ENCODE measurements at places on chromosomes 6 and 20.
A peak's percentile ranks its signal among the peaks of the same experiment; 100 is the strongest.

GRCh38 chr6:36729161-36729524, 31.5 kb downstream of the RAB44 start:
- no peak for DNase-seq

- peak; percentile 54 for DNase-seq
Measured at GRCh38 chr20:18904192-18904591, 90.6 kb downstream of the SCP2D1 start.

DNA sequence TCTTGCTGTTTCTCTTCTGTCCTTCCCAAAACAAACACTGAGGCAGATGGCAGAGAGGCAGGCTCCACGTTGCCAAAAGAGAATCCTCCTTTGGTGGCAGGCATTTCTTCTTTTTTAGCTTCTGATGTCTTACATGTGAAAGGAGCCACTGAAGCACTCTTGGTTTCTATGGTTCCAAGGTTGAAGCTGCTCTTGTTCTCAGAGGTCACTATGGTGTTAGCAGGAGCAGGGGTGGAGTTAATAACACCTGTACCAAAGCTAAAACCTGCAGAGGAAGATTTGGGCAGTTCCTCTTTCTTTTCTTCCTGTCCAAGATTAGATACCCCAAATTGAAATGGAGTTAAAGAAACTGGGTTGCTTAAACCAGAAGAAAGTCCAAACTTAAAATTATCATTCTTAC, 28.8 kb downstream of the FAM8A1 start:
- no peak for DNase-seq

GRCh38 chr20:47724396-47724795, 60.9 kb downstream of the SULF2 start:
- DNase-seq = no peak

DNA sequence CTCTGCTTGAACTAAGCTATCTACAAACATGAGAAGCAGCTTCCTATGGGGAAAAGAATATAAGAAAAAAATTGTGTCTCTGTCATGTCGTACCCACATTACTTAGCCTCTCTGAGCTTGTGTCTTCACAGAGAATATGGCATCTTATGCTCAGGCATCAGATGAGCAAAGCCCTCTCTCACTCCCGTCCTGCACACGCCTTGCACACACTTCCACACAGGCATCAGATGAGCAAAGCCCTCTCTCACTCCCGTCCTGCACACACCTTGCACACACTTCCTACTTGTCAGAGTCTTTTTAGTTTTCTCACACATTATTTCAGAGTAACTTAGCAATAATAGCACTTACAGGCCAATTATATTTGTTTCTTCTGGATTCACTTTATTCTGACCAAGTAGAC, 79.0 kb upstream of the DUSP22 start:
- no peak for DNase-seq

GRCh38 chr6:6491761-6492160, 96.8 kb upstream of the LY86 start:
- DNase-seq = no peak

DNA sequence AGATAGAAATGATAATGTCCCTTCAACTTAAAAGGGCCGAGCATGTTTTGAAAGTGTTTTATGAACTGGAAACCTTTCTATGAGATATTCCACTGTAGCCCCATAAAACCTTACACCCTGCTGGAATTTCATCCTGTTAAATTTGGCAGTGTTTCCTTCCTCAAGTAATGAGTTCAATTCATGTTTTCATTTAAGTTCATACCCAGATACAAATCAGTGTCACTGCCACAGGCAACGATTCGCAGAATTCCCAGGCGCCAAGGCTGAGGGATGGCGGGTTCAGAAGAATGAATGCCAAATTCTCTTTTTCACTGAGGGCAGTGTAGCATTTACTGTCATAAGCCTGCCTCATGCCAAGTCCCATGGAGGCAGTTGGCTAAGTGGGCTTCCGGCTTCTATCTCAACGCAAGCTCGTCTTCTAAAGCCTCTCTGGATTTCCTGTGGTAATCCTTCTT, 511.8 kb upstream of the ID4 start:
- no peak for DNase-seq

- DNase-seq = no peak
Measured at GRCh38 chr20:6074145-6074561, 20.3 kb upstream of the LRRN4 start.

GRCh38 chr6:23003671-23004467, 434.5 kb downstream of the HDGFL1 start:
- no peak for DNase-seq

GRCh38 chr6:157708239-157708638, 114.8 kb upstream of the SNX9 start:
- no peak for DNase-seq

DNA sequence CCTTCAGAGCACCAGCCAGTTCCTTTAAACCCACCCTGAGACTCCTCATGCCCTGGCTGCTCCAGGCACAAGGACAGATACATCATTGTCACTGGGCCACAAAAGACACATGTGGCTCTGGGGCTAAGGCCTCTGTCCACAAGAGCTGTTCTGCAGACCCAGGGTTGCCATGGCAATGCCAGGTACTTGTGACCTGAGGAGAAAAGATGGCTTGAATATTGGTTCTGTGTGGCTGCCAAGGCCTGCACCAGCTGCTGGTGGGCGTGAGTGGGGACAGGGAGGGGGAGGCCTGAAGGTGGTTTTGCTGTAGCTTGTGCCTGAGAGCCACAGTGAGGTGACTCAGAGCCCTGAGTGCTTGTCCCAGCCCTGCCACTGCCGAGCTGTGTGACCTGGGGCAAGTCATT, 31.8 kb downstream of the SAYSD1 start:
- no peak for DNase-seq

DNA sequence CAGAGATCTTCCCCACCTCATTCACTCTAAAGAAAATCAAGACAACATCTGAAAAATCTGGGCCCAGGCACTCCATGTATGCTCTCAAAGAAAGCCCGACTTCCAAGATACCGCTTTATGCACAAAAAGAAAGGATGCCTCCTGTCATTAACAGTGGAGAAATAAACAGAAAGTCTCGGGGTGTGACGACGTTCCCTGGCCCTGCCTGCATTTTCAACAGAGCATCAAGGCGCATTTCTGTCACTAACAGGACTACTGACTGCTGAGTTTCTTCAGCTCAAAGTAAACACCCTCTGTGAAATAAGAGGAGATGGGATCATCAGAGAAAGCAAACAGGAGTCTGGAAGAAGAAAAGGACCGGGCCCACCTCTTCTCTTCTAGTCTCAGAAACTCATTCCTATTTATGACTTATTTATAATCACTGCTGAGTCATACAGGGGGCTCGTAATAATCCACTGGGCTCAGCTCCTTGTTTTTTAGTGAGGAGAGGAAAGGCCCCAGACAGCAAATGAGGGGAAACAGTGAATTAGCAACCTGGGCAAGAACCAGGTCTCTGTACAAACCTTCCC, 99.7 kb downstream of the ZMYND8 start:
- DNase-seq = no peak

DNA sequence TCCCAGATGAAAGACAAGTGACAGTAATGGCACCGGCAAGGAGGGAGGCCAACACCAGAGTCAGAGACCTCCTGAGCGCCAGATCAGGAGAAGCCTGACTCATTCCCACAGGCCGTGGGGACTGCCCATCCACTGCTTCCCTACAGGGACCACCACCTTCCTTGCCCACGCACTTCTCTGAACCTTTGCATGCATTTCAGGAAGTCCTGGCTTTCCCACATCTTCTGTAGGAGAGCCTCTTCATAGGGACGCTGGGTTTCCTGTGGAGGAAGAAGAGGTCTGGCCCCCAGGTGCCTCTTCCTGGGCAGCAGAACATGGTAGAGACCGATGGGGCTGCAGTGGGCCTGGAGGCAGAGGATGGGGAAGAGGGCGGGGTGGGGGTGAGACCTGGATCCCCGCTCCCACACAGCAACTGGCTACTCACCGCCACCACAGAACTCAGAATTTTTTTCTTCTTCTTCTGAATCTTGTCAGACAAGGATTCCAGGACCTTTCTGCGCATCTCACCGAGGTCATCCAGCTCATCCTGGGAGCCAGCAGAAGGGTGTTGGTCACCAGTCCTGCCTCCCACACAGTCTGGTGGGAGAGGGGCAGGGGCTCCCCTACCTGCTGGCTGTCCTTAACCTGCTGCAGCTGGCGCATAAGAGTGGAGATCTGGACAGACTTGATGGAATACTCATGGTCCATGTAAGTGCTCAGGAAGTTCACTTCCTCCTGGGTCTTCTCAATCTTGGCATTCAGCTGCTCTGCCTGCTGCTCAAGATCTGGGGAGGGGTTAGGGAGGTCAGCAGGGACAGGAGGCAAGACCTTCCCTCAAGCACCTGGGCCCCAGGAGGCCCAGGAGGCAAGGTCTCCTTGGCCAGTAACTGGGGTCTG, 13.7 kb downstream of the C20orf96 start:
- DNase-seq = peak; percentile 77

GRCh38 chr20:50085481-50086365, 27.2 kb downstream of the UBE2V1 start:
- no peak for DNase-seq

- no peak for DNase-seq
Measured at GRCh38 chr20:10805764-10806163, 132.0 kb upstream of the JAG1 start.

DNA sequence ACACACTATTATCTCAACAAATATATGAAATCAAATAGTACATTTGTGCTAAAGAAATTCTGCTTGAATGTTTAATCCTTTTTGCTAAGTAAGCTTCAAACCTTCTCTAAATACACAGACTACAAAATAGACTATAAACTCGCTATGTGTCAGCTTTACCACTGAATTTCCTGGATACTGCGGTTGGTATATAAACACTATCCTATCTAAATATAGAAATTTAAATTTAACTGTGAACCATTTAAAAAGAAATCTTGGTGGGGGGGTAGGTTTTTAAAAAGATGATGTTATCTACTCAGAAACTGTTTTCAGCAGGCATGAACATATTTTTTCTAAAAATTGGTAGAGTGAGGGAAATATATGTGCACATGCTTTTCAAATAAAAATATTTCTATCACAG, 306.5 kb upstream of the RUNX2 start:
- DNase-seq = no peak

DNA sequence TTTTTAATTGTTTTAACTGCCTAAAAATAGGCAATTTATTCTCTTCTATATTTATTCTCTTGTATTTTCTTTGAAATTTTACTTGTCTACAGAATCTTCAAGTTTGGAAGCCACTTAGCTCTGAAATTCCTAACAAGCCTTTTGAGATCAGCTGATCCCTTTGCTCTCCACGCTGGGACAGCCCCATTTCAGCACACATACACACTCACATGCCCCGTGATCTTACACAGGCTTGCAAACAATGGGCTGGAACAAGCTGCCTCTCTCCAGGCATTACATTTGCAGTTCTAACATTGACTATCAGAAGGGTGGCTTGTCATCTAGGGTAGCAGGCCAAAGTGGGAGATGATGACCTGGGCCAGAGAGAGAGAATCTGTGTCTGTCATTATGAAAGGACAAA, 62.1 kb upstream of the RAB32 start:
- DNase-seq = no peak

DNA sequence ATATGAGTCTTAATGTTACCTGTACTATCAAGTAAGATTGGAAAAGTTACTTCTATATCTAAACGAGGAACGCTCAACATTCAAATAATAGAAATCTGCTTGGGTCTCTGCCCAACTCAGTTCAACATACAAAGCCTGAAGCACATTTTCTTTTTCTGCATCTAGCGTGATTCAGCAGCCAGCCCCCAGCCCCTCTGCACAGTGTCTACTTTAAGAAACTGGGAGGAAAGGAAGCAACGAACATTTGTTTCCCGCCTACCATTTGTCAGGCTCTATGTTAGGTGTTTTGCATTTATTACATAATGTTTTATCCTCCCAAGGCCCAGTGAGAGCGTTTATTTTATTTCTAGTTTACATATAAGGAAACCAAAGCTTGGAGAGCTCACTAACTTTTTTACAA, 17.3 kb downstream of the PHACTR1 start:
- no peak for DNase-seq

GRCh38 chr20:63343460-63344445, 17.4 kb downstream of the CHRNA4 start:
- DNase-seq = no peak

DNA sequence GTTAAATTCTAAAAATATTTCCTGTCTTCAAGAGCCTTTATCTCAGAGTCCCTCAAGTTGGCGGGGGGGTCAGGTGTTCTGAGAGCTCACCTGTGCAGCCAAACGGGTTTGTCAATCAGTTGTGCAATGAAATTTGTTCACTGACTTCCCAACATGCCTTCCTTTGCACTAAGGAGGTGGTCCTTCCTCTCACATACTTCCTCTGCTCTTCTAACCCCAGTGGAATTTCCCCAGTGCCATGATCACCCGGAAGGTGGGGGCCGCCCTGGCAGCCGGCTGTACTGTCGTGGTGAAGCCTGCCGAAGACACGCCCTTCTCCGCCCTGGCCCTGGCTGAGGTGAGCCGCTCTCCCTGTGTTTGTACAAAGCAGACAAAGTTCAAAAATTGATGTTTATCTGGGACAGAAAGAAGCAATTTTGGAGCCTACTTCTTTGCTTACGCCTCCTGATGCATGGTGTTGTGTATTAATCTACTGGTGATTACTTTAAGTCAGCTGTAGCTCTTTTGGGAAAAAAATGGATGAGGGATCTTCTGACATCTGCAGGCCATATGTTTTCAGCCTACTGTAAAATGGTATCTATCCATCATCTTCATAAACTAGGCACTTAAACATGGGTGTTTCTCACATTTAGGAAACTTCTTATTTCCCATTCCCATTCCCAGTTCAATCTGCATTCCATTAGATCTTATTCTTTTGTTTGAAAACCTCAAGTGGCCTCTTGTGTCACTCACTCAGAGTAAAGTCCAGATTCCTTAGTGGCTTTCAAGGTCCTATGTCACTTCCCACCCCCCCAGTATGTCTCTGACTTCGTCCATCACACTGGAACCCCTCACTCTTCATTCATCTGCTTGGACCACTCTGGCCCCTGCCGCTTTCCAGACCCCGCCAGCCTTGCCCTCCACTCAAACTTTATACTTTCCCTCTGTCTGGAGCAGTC, 10.1 kb downstream of the ALDH5A1 start:
- DNase-seq = no peak

DNA sequence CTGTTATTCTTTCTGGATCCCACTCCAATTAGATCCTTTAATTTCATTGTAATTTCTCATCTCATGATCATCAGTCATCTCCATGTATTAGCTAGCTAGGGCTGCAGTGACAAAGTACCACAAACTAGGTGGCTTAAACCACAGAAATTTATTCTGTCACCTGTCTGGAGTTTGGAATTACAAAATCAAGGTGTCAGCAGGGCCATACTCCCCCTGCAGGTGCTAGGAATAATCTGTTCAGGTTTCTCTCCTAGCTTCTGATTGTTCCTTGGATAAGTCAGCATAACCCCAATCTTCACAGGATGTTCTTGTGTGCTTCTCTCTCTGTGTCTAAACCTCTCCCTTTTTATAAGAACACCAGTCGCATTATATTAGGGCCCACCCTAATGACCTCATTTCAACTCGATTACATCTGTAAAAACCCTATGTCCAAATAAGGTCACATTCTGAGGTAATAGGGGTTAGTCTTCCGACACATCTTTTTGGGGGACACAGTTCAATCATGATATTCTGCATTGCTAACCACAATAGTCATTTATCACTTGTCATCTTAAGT, 40.5 kb downstream of the BEND6 start:
- no peak for DNase-seq

DNA sequence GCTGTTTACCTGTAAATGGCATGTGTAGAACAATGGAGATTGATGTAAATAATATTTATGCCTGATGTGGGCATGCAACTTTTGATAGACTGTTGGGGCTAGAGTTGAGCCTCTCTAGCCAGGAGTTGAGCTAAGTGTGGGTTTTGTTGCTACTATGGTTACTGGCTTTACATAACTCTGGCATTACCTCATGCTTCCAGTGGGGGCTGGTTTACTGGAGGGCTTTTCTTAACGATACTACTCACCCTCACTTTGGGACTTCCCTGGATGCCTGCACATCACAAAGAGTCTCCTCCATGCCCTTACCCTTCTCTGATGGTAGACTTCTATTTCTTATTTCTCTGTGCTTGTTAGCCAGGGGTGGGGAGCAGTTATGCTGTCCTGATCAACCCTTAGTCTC, 524.6 kb upstream of the CDH4 start:
- DNase-seq = no peak
